H7 (cell line): ENCODE measurements at places on chromosomes 7 and 10.

DNA sequence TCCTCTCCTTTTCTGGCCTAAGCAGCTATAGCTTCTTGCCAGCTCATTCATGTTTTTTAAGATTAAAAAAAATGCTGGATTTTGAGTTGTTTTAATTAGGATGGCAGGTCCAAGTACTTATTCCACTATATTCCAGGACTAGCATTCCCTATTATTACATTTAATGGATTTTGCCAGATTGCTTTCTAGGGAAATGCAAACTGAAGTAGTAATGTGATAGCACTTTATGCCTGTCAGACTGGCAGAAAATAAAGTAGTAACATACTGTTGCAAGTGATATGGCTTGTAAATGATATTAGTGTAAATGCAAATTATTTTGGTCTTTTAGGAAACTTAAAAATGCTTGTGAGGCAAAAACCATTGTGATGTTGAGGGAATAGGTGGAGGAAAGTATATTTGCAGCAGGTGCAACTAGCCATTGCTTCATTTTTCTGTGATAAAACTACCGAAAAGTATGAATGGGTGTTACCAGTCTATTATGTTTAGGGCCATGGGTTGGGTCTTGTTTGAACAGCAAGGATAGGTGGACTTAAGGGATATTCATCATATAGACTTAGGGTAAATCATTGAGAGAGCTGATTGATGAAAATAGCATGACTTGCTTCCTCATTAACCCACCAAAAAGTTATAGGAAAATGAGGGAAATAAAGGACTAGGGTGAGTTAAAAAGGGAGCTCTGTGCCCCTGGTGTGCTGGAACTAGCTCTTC is 19.9 kb downstream of the ZNRF2 start:
- DNase-seq = no peak

- no peak for DNase-seq
Observed at GRCh38 chr7:122746948-122747347, 44.2 kb upstream of the RNF148 start.

DNA sequence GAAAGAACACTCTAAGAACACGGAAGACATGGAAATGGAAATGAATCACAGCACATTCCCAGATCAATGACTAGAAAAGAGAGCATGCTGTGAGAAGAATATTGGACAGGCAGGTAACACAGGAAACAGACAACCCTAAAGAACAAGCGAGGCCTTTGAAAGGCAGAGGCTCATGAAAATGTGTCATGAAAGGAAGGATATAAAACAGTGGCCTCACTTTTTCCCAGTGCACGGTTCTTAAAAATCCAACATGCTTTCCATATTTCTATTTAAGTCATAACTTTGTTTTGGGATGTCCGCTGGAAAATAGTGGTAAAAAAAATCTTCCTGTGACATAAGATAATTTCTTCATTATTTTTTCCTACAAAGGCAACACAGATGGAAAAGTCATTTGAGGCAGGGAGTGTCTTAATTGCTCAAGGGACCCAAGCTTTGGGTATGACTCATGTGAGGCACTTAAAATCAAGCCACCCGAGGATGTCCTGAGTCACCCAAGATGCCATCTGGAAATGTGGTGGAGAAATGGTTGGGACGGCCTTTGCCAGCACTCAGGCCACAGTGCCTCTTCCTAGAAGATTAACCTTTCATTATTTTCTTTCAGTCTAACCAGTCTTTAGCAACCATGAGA is 17.0 kb downstream of the ITIH5 start:
- no peak for DNase-seq

DNA sequence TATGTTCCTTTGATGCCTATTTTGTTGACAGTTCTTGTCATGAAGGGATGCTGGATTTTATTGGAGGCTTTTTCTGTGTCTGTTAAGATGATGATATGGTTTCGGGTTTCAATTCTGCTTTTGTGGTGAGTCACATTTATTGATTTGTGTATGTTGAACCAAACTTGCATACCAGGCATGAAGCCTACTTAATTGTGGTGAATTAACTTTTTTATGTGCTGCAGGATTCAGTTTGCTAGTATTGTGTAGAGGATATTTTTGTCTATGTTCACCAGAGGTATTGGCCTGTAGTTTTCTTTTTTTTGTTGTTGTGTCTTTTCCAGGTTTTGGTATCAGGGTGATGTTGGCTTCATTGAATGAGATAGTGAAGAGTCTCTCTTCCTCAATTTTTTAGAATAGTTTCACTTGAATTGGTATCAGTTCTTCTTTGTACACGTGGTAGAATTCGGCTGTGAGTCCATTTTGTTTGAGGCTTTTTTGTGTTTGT is 345.9 kb downstream of the KIF20B start:
- no peak for DNase-seq

DNA sequence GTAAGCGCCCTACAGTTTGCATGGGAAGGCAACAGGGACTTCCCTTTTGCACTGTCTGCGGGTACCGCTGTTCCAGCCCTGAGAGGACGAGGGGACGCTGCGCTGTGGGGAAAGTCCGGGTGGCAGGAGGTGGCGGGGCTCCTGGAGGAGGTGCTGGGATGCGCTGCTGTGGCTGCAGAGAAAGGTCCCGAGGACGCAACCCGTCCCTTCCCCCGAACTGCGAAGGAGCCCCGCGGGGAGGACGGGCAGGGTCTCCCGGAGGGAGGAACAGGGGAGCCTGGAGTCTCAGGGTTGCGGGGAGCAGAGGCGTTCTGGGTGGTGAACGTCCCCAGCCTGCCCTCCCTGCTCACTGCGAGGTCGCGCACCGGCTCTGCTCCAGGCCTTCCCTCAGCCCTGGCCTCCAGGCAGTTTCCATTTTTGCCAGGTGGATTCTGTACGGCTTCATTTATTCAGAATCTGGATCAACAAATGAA is 91.6 kb downstream of the CXCL12 start:
- DNase-seq = peak; percentile 60

DNA sequence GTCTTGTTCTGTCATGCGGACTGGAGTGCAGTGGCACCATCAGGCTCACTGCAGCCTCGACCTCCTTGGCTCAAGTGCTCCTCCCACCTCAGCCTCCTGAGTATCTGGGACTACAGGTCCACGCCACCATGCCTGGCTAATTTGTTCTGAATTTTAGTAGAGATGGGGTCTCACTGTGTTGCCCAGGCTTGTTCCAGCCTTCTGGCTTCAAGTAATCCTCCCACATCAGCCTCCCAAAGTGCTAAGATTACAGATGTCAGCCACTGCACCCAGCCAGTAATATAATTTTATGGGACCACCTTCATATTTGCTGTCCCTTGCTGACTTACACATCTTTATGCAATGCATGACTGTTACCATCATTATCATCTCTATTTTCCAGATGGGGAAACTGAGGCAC is 1.5 kb upstream of the HSPB1 start:
- no peak for DNase-seq

GRCh38 chr10:83952314-83952713 is 187.0 kb upstream of the GHITM start:
- DNase-seq = no peak

DNA sequence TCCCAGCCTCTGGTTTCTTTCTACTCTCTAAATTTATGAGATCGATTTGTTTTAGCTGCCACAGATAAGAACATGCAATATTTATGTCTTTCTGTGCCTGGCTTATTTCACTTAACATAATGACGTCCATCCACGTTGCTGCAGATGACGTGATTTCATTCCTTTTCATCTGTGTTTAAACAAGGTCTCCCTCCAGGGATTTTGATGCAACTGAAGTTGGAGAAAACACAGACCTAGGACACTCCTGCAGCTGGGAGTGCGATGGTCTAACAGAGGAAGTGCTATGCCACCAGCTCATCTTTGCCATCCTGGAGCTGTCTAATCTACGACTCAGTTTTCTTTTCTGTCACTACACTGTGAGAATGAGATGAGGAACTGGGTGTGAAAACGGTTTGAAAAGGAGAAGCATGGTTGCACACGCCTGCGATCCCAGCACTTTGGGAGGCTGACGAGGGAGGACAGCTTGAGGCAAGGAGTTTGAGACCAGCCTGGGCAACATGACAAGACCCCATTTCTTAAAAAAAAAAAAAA is 1.5 kb upstream of the KCTD7 start:
- DNase-seq = no peak

DNA sequence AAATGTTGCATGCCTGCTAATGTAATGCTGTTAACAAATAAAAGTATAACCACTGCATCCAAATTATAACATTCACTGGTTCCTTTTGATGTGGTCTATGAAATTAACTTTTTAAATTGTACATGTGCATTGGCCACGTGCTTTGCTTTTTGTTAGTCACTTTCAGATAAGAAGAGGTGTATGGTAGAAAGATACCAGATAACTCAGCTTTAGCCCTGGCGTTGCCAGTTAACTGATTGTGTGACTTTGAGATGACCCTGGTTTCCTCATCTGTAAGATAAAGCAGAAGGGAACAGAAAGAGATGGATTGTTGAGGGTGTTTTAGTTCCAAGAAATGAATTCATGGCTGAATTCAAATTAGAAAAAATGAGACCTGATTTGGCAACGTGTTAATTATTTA is 1.9 kb upstream of the TRDMT1 start:
- no peak for DNase-seq

DNA sequence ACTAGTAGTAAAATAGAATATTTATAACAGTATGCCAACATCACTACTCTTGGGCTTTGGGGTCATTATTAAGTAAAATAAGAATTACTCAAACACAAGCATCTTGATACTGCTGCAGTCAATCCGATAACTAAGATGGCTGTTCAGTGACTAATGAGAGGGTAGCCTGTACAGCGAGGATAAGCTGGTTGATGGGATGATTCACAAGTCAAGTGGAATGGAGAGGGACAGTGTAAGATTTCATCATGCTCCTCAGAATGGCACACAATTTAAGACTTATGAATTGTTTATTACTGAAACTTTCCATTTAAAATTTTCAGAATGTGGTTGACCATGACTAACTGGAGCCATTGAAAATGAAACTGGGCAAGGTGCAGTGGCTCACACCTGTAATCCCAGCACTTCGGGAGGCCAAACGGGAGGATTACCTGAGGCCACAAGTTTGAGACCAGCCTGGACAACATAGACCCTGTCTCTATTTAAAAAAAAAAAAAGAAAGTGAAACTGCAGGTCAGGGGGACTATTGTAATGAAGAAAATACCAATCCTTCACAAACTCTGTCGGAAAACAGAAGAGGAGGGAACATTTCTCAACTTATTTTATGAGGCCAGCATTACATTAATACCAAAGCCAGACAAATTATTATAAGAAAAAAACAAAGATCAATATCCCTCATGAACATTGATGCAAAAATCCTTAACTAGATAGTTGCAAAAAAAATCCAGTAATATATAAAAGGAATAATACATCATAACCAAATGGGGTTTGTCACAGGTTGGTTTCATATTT is 11.2 kb downstream of the AVL9 start:
- DNase-seq = no peak

- DNase-seq = no peak
Observed at GRCh38 chr10:115483294-115483693, 390.1 kb downstream of the ATRNL1 start.

DNA sequence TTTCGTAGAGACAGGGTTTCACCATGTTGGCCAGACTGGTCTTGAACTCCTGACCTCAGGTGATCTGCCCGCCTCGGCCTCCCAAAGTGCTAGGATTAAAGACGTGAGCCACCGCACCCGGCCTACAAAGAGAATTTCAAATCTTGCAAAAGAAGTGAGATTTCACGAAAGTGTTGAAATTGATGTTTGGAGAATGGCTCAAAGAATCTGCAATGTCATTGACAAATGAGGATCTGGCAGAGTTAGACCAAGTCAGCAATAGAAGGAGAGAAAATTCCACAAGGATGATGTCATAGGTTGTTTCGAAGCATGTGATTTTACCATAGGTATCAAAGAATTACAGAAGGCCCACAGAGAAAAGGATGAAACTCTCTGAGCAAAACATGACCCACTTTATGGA is 71.7 kb downstream of the LYZL2 start:
- no peak for DNase-seq
